ENCODE measurements at places on chromosomes 6 and 20. TPM values are rescaled to one million over a fixed set of nuclear protein-coding genes. Genes with fewer than 3 reads are reported as not detected.

Gene COL9A3
- 0.27 TPM for total RNA-seq

- DNase-seq, result peak; percentile 82
Measured at GRCh38 chr20:31968291-31969126, 558 bp downstream of the XKR7 start.

- DNase-seq, result no peak
Measured at GRCh38 chr20:21921251-21921650, 215.8 kb downstream of the PAX1 start.

GRCh38 chr20:29878777-29879442 is 1378.6 kb upstream of the DEFB115 start:
- no peak for DNase-seq

DNA sequence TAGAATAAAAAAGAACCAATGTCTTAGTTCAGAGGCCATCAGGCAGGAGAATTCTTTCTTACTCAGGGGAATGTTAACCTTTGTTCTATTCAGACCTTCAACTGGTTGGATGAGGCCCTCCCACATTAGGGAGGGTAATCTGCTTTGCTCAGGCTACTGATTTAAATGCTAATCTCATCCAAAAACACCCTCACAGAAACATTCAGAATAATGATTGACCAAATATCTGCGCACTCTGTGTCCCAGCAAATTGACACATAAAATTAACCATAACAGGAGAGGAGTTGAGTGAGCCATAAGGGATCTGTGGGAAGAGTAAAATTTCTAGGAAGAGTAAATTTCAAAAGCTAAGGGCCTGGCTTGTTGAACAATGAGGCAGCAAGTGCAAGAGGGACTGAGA is 234.0 kb upstream of the PLCB4 start:
- DNase-seq, result no peak

Gene PKIB
- not detected for total RNA-seq

- no peak for DNase-seq
Measured at GRCh38 chr6:109230453-109230852, 135.1 kb downstream of the CEP57L1 start.

DNA sequence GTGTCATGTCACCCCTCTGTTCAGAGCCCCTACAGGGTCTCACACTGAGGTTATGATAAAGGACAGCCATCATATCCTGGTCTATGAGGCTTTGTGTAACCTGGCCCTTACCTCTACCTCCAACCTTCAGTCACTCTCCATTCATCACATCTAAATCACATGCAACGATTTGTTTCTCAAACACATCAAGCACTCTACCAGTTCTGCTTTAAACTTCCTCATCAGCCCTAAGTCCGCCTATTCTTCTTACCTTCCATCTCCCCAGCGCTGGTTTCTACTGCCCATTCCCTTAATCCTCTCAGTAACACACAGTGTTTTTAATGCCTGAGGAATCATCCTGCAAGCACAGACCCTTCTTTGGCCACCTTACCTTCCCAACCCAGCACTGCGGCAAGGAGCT is 17.9 kb upstream of the BACH2 start:
- no peak for DNase-seq

Gene PDSS2
- total RNA-seq, result 10.2 TPM

Gene VEGFA
- total RNA-seq, result 37.2 TPM

Gene SLC2A10
- 5.1 TPM for total RNA-seq

- no peak for DNase-seq
Measured at GRCh38 chr6:122702841-122703240, 76.7 kb upstream of the FABP7 start.

- DNase-seq, result no peak
Measured at GRCh38 chr6:7544597-7544996, 3.1 kb downstream of the DSP start.

- DNase-seq, result no peak
Measured at GRCh38 chr6:111794727-111795452, 78.4 kb downstream of the FYN start.

Gene HLA-DQB2
- total RNA-seq, result 3.2 TPM

DNA sequence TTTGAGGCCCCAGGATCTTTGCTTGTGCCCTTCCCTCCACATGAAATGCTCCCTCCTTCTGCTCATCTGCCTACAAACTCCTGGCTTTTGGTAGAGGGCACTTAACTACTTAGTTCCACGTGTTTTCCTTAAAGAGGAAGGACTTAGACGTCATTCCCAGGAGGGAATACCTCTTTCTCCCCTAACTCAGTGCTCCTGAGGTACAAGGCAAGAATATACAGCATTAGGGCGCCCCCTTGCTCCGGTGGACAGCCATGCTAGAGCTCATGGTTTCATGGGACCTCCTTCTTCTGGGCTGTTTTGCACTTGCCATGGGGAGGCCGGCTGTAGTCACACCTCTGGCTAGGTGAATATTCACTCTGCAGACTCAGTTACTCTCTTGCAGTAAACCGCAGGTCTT is 93.8 kb upstream of the LY86 start:
- DNase-seq, result peak; percentile 65

DNA sequence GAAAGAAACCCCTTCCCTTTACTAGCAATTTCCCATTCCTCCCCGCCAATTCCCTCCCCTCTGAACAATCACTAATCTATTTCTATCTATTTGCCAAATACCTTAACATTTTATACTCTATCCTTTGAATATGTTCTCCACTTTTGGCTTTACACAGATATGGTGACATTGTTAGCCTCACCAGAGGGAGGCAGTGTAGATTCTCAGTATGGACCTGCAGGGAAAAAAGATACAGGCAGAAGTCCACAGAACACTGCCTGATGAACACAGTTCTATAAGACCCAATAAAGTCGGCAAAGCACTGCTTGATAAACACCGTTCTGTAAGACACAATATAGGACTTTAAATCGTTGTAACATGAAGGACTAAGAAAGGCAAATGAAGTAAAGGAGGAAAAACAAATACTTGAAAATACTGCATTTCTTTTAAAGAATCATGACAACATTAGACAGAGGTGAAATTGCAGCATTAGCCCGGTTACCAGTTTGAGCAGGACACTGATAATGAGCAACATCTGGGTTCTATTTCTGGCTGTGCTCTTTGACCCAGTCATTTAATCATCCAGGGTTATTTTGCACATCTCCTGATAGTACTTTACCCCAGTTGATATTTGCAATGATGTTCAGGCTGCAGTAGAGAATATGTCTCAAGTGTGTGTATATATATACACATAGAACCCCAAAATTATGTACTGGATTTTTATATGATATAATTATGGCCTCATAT is 296.8 kb downstream of the UTRN start:
- DNase-seq, result peak; percentile 37

DNA sequence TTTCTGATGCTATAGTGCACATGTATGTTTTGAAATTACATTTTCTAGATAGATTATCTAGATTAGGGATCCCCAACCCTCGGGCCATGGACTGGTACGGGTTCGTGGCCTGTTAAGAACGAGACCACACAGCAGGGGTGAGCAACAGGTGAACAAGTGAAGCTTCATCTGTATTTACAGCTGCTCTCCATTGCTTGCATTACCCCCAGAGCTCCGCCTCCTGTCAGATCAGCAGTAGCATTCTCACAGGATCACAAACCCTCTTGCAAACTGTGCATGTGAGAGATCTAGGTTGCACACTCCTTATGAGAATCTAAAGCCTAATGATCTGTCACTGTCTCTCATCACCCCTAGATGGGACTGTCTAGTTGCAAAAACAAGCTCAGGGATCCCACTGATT is 10.4 kb downstream of the CEP57L1 start:
- no peak for DNase-seq

DNA sequence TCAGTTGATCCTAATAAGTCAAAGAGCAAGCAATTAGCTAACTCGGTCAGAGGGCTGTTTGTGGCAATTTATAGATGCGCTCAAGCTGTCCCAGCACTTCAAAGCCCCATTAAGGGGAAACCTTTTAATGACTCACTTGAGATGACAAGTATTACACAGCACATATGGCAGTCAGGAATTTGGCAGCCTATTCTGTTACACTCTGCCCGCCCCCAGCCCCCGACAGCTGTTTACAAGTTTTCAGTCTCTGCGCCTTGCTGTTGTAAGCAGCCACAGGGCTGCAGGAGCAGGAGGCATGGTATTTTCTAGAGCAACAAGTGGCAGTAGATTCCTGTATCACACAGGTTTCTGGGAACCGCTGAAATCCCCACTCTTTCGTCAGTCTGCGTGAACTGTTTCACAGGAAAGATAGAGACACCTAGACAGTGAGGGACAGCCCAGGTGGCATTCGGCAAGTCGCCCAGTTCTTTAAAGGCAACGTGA is 263.0 kb downstream of the FOXC1 start:
- DNase-seq, result no peak

- no peak for DNase-seq
Measured at GRCh38 chr6:5999688-6000608, 6.8 kb downstream of the NRN1 start.

Gene HLA-DPB1
- 396 TPM for total RNA-seq

GRCh38 chr20:13794667-13795066 is 9.8 kb downstream of the NDUFAF5 start:
- DNase-seq, result no peak

Gene INSM1
- total RNA-seq, result not detected

Gene NSFL1C
- 30.7 TPM for total RNA-seq

DNA sequence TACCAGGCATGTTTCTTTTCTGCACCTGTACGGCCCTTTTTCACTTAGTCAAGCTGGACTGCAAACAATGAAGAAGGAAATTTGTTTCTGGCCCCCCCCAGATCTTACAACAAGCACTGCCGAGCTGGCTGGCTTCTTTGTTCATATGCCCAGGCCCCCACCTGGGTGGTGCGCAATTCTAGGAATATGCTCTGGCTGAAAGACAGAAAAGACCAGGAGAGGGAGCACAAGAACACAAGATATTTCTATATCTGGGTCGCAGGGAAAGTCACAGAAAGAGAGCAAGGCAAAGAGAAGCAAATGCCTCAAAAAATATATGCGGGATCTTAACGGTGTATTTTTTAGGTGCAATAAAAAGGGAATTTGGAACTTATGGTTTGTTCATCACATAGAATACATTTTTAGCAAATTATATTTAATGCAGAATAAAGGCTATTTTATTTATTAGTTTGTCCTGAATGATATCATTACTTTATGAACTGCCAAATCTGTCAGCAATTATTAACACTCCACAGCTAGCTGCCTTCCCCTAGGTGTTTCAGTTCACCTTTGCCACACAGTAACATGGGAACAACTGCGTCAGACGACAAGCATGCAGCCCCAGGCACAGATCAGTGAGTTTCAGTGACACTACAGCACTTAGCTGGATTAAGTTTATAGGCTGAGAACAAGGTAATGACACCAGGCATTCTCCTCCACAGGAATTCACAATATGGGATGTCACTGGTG is 76.5 kb downstream of the GJA10 start:
- DNase-seq, result no peak

Gene BANF2
- total RNA-seq, result not detected

GRCh38 chr6:138431256-138432062 is 27.4 kb downstream of the HEBP2 start:
- peak; percentile 32 for DNase-seq

- no peak for DNase-seq
Measured at GRCh38 chr6:139699335-139699734, 324.9 kb upstream of the CITED2 start.

- no peak for DNase-seq
Measured at GRCh38 chr6:142071981-142072380, 60.7 kb upstream of the GJE1 start.

DNA sequence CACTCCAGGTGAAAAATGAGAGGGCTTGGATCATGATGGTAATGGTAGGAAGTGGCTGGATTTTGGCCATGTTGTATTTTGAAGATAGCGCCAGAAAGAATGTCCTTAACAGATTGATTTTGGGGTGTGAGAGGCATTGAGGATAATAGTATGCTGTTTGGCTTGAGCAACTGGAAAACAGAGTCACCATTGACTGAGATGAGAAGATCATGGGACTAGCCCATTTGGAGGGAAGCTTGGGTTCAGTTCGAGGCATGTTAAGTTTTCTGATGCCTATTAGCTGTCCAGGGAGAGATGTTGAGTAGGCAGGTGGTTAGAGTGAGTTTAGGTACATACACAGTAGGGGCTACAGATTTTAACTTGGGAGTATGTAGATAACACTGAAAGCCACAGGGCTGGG is 23.3 kb downstream of the PLCG1 start:
- DNase-seq, result no peak

GRCh38 chr20:34875642-34876405 is 588 bp upstream of the ACSS2 start:
- peak; percentile 98 for DNase-seq

DNA sequence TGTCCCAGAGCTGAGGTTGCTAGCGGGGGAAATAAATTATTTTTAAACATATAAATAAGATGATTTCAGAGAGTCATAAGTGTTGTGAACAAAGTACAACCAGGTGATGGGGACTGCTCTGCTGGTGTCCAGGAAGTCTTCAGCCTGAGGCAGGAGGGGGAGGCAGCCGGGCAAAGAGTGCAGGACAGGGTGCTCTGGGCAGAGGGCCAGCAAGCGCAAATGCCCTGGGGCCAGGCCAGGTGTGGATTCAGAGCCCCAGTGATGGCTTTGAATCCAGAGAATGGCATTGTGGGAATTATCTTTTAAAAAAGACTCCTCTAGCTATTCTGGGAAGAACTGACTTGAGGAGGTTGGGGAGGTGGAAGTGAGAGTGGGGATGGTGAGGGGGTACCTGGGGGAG is 1.6 kb downstream of the CLPSL1 start:
- no peak for DNase-seq

- DNase-seq, result no peak
Measured at GRCh38 chr20:53995949-53996348, 74.4 kb downstream of the BCAS1 start.

- no peak for DNase-seq
Measured at GRCh38 chr6:144223686-144224085, 61.4 kb upstream of the UTRN start.

Gene SLC29A1
- total RNA-seq, result 26.9 TPM

DNA sequence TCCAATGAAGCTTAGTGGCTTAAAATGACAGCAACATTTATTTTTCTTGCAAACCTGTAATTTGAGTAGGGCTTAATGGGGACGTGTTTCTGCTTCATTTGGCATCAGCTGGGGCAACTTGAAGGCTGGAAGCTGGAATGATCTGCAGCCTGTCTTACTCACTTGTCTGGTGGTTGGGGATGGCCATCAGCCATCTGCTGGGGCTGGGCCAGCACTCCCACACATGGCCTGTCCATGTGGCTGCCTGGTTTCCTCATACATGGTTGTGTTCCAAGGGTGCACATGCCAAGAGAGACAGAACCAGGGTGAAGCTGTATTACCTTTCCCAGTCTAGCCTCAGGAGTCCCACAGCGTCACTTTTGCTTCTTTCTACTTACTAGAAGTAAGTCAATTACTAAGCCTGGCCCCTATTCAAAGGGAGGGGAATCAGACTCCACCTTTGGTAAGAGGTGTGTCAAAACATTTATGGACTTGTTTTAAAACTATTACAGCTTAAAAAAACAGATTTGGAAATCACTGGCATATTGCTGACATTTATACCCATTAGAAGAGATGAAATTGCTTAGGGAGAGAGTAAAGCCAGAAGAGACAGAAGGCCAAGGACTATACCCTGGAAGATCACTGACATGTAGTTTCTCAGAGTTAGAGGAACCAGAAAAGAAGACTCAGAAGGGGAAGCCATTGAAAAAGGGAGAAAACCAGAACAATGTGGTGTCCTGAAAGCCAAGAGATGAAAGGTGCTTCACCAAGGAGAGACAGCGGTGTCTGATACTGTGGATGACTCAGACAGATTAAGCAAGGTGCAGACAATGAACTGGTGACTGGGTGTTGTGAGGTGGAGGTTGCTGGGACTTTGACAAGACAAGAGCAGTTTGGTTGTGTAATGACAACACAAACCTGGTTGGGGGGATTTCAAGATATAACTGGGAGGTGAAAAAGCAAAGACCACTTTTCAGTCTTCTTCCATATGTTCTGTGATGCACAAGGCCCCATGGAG is 345.2 kb downstream of the GJA1 start:
- DNase-seq, result no peak

- DNase-seq, result no peak
Measured at GRCh38 chr6:42766163-42766670, 15.6 kb upstream of the BICRAL start.

GRCh38 chr20:57743450-57744095 is 33.8 kb upstream of the PMEPA1 start:
- DNase-seq, result no peak
